ENCODE measurements at places on chromosomes 3 and 15. TPM values are rescaled to one million over a fixed set of nuclear protein-coding genes. Genes with fewer than 3 reads are reported as not detected.

GRCh38 chr15:32042269-32042972 is 12.1 kb downstream of the CHRNA7 start:
- no peaks in the 10 kb centered on the region for H3K36me3 ChIP-seq
- no peak overlapping the region for H3K27ac ChIP-seq
- H3K4me1 ChIP-seq = no peaks in the 10 kb centered on the region
- DNase-seq = peak; percentile 32

IL16 gene
- 19.9 TPM for total RNA-seq

GRCh38 chr3:48716508-48716981 is 476 bp downstream of the IP6K2 start:
- peak overlapping the region; percentile 96 for H3K4me3 ChIP-seq
- H3K27ac ChIP-seq = peak overlapping the region; percentile 35
- H3K27me3 ChIP-seq = no peaks in the 10 kb centered on the region
- H3K4me1 ChIP-seq = peaks cover 6% of the 10 kb centered on the region
- peaks cover under 1% of the 10 kb centered on the region for H3K36me3 ChIP-seq

NANOGP8 gene
- total RNA-seq = 1.3 TPM

DNA sequence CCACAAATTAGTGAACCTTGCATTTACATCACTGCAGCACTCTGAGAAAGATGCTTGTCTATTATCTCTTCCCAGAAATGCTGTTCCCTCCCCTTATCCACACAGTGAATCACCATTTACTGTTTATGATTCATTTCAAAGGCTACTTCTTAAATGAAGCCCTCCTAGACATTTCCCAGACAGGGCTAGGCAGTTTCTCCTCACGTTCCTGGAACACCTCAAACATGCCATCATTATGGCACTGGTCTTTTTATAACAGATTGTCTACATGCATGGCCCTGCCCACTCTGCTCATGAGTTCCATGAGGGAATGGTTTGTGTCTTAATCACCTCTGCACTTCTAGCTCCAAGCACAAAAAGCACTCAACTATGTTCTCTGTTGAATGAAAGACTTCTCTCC is 32.2 kb upstream of the TM2D3 start:
- no peak overlapping the region for H3K27ac ChIP-seq
- no peak for DNase-seq
- no peaks in the 10 kb centered on the region for H3K27me3 ChIP-seq
- H3K4me3 ChIP-seq = no peak overlapping the region

NEK11 gene
- total RNA-seq = 13.2 TPM

DNA sequence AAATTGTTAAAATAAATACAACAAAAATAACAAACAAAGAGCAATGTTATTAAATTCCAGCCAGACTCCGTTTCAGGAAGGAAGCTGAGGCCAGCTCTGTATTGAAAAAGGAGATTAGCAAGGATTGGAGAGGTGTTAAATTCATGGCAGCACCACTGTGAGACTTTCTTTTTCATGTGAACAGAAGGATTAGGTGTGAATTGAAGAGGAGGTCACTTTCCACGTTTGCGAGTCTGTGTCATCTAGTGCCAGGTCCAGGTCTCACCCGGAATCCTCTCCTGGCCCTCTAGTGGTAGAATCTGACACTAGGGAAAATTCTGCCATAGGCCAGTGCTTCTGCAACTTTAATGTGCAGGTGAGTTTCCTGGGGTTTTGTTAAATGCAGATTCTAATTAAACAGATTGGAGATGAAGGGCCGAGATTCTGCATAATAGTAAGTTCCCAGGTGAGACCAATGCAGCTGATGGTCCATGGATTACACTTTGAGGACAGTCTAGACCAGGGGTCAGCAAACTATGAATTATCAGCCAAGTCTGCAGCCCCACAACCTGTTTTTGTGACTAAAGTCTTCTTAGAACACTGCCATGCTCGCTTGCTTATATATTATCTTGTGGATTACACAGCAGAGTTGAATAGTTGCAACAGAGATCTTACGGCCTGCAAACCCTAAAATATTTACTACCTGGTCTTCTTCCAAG is 9.2 kb upstream of the SLC6A1 start:
- no peaks in the 10 kb centered on the region for H3K36me3 ChIP-seq
- DNase-seq = no peak
- no peak overlapping the region for H3K27ac ChIP-seq
- H3K4me3 ChIP-seq = no peak overlapping the region
- no peaks in the 10 kb centered on the region for H3K27me3 ChIP-seq

CADPS gene
- total RNA-seq = 0.98 TPM

DNA sequence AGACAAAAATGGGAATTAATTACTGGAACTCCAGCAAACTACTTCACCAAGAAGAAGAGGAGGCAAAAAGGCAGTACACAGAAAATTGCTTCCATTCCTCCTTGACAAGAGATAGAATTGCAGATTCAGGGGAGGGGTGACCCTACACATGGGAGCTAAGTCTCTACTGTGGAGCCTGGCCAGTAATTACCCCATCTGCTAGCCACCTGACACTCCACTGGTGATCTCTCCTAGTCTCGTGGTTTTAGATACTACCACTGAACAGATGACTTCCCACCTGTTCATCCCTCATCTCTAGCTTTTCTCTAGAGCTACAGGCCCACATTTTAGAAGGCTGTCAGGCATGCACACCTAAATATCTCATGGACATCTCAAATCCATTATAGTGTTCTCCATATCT is 224.3 kb upstream of the NR2F2 start:
- H3K27me3 ChIP-seq = no peaks in the 10 kb centered on the region
- DNase-seq = no peak
- H3K4me3 ChIP-seq = no peak overlapping the region
- H3K36me3 ChIP-seq = no peaks in the 10 kb centered on the region
- no peaks in the 10 kb centered on the region for H3K4me1 ChIP-seq
- H3K27ac ChIP-seq = no peak overlapping the region

EOMES gene
- total RNA-seq = 1.3 TPM
